Breast epithelium (tissue), 4 donors: ENCODE measurements at places on chromosomes 3 and 15. TPM values are rescaled to one million over a fixed set of nuclear protein-coding genes. Genes with fewer than 3 reads are reported as not detected.

- H3K4me3 ChIP-seq = no peak overlapping the region
- H3K4me1 ChIP-seq = no peaks in the 10 kb centered on the region
- no peak for DNase-seq
- no peaks in the 10 kb centered on the region for H3K36me3 ChIP-seq
- no peak overlapping the region for H3K27ac ChIP-seq
These were observed 35.1 kb upstream of the IL12A start for GRCh38 chr3:159953325-159954085.

DNA sequence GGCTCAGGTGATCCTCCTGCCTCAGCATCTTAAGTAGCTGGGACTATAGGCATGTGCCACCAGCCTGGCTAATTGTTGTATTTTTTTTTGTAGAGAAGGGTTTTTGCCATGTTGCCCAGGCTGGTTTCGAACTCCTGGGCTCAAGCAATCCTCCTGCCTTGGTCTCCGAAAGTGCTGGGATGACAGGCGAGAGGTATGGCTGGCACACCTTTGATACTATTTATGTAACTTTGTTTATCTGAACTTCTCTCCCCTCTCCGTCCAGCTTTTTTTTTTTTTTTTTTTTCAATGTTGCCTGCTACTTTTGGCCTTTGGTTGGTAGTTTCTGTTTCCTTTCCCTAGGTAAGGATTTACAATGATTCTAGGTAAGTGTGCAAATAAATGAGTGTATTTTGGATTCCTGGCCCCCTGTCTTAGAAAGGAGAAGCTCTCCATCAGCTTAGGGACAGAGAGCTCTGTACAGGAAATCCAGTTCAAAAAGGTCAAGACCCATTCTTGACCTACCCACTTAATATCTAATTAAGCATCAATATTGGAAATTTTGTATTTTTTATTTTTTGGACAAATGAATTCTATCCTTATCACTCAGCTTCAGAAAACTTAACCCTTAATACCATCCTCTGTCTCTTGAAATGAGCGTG is 6.8 kb downstream of the ARL6IP5 start:
- peak overlapping the region; percentile 83 for H3K27ac ChIP-seq
- DNase-seq = no peak
- H3K36me3 ChIP-seq = no peaks in the 10 kb centered on the region
- H3K4me1 ChIP-seq = peaks cover 74% of the 10 kb centered on the region

DNA sequence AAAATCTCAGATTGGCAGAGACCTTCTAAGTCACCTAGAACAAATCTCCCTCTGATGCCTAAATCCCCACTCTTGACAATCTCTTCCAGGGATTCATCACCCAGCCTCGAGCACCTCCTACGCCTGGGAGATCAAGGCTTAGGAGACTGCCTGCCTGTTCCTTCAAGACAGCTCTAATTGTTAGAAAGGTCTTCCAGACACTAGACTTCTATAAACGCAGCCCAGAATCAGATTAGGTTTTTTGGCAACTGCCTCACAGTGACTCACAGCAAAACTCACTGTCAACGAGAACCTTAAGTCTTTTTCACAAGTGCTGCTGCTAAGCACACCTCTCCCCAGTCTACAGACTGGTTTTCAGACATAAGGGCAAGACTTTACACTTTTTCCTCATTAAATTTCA is 23.1 kb downstream of the SRGAP3 start:
- no peaks in the 10 kb centered on the region for H3K27me3 ChIP-seq
- H3K36me3 ChIP-seq = no peaks in the 10 kb centered on the region
- no peaks in the 10 kb centered on the region for H3K4me1 ChIP-seq
- H3K27ac ChIP-seq = no peak overlapping the region
- no peak overlapping the region for H3K4me3 ChIP-seq

SLC12A8 gene
- 12.5 TPM for total RNA-seq

PLCH1 gene
- total RNA-seq = not detected

DNA sequence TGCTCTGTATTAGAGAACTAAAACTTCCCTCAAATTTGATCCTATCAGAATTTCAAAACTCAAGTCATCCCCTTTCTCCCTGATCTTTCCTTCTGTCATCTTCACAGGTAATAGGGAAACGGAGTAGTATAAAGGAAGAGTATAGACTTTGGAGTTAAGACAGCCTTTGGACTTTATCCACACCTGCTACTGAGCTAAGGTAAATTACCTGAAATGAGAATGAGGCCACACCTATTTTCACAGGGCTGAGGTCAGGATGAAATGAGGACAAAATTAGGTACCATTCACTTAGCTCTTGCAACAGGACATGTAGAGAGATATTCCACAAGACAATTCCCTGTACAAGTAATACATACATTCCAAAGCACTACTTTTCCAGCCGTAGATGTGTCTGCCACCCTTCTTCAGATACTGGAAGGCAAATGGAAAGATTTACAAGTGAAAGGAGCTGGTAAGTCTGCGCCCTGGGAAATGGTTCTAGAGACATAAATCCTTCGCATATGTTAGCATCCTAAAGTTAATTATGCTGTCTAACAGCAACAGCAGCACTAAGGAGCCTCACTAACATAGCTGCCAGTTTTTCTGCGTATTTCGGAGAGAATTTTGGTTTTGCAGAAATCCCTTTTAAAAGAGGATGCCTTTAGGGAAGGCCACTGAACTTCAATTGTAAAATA is 461.8 kb downstream of the SHQ1 start:
- no peak overlapping the region for H3K4me3 ChIP-seq
- no peak overlapping the region for H3K27ac ChIP-seq
- DNase-seq = no peak
- no peaks in the 10 kb centered on the region for H3K4me1 ChIP-seq
- no peaks in the 10 kb centered on the region for H3K27me3 ChIP-seq

GOLGA8G gene
- not detected for total RNA-seq

GRCh38 chr3:10790713-10791112 is 25.3 kb upstream of the SLC6A11 start:
- no peaks in the 10 kb centered on the region for H3K36me3 ChIP-seq
- no peak overlapping the region for H3K4me3 ChIP-seq

- no peaks in the 10 kb centered on the region for H3K4me1 ChIP-seq
- H3K27ac ChIP-seq = no peak overlapping the region
- DNase-seq = no peak
- H3K4me3 ChIP-seq = no peak overlapping the region
These were observed 13.5 kb upstream of the STXBP5L start for GRCh38 chr3:120894316-120895057.

DNA sequence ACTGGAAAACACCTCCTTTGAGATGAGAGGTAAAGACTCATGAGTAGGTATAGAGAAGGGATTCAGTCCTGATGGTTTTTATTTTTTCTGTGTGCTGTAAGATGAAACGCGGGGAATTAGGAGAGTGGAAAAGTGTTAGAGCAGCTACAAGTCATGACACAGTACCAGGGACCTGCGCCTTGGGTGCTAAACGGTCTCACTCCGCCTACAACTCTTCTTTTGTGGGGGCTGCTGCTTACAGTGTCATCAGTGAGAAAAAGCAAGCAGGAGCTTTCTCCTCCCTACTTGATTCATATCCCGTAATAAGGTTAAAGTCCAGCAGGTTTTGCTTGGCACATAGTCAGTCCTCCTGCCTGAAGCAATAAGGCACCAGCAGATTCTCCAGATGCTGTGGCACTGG is 39.1 kb downstream of the RASGRP1 start:
- no peak overlapping the region for H3K4me3 ChIP-seq
- H3K4me1 ChIP-seq = no peaks in the 10 kb centered on the region
- H3K36me3 ChIP-seq = no peaks in the 10 kb centered on the region
- no peaks in the 10 kb centered on the region for H3K27me3 ChIP-seq
- H3K27ac ChIP-seq = no peak overlapping the region
- DNase-seq = no peak

ARPC4 gene
- 116 TPM for total RNA-seq

LTF gene
- 78.7 TPM for total RNA-seq

CP gene
- total RNA-seq = 30.2 TPM

DNA sequence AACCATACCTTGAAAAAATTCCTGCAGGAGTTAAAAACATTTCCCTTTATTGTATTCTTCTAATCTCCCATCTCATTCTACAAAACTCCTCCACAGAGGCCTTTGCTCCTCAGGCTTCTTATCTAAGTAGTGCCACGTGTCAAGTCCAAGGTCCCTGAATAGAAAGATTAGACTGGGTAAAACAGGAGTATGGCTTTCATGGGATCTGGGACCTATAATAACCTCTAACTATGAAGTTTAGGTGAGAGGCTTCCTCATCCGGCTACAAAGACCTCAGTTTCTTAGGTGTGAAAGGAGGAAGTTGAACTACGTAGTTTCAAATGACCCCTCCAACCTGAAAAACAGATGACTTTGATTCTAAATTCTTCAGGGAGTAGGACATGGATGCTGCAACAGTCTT is 20.0 kb downstream of the GPR15 start:
- no peaks in the 10 kb centered on the region for H3K27me3 ChIP-seq
- H3K4me3 ChIP-seq = no peak overlapping the region
- H3K4me1 ChIP-seq = no peaks in the 10 kb centered on the region
- H3K27ac ChIP-seq = no peak overlapping the region
- DNase-seq = no peak
- no peaks in the 10 kb centered on the region for H3K36me3 ChIP-seq
